ENCODE measurements at places on chromosomes 11 and 22.

GRCh38 chr11:66371627-66372415, at the start of gene SLC29A2:
Gene SLC29A2 (minus strand): TSS chr11:66371760. CDS start chr11:66371591, 169 bp downstream.
- peaks cover 12% of the 10 kb centered on the region for H3K4me1 ChIP-seq
- H3K27me3 ChIP-seq: no peaks in the 10 kb centered on the region
- no peaks in the 10 kb centered on the region for H3K36me3 ChIP-seq
- H3K27ac ChIP-seq: peak within 1 kb of the TSS; percentile 61

DNA sequence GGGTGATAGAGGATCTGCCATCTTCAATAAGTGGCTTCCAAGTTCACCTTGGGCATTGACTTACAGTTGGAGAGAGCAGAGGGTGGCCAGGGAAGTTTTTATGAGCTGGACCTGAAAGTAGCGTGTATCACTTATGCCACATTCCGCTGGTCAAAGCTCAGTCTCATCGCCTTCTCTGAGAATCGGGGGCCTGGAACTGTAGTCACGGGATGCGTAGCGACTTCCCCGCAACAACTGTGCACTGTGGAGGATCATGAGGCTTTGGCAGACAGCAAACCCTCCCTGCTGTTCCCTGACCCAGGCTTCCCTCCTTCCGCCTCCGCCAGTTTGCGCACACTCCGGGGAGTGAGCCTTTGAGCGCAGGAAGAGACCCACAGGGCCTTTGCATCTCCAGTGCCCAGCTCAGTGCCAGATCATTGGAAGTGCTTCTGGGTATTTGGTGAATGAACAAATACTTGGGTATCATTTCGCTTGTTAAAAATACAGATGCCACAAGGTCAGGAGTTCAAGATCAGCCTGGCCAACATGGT, 95.5 kb downstream of the CEP164 start:
- DNase-seq: no peak
- H3K36me3 ChIP-seq: no peaks in the 10 kb centered on the region
- H3K27ac ChIP-seq: no peak overlapping the region
- H3K4me3 ChIP-seq: no peak overlapping the region

DNA sequence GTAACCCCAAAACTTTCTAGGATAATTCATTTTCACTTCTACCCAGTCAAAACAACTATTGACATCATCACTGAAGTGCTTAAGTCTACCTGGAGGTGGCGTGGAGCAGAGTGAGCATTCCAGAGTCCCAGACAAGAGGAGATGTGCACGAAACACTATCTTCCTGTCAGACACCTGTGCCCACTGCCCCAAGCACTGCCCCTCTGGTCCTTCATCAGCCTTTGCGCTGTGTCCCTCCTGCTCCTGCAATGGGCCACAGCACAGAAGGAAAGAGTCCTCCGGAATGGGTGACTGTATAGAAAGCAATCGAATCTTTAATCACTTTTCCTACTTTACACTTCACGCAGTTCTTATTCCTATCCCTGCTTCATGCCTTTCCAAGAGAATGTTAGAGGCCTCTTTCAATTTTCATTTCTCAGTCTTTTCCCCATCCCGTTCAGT, 512 bp upstream of the GRIA4 start:
- no peak overlapping the region for H3K4me3 ChIP-seq
- H3K27me3 ChIP-seq: peaks cover 13% of the 10 kb centered on the region
- no peak for DNase-seq
- H3K4me1 ChIP-seq: peaks cover 11% of the 10 kb centered on the region
- no peak overlapping the region for H3K27ac ChIP-seq

DNA sequence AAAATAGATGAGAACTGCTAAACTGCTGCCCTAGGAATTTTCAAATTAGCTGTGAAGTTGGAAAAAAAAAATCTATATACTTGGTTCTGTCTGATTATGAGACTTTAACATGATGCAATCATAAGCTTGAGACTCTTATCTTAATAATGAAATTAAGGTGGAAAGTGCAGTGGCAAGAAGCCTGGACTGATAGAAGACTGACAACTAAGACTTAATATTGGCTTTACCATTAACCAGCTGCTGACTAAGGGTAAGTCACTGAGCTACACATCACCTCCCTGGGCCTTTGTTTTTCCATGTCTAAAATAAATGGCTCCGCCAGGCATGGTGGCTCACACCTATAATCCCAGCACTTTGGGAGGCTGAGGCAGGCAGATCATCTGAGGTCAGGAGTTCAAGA, 56.9 kb downstream of the SLC35F2 start:
- no peak overlapping the region for H3K4me3 ChIP-seq
- peaks cover 2% of the 10 kb centered on the region for H3K36me3 ChIP-seq
- DNase-seq: no peak
- H3K27me3 ChIP-seq: no peaks in the 10 kb centered on the region
- no peaks in the 10 kb centered on the region for H3K4me1 ChIP-seq
- no peak overlapping the region for H3K27ac ChIP-seq

DNA sequence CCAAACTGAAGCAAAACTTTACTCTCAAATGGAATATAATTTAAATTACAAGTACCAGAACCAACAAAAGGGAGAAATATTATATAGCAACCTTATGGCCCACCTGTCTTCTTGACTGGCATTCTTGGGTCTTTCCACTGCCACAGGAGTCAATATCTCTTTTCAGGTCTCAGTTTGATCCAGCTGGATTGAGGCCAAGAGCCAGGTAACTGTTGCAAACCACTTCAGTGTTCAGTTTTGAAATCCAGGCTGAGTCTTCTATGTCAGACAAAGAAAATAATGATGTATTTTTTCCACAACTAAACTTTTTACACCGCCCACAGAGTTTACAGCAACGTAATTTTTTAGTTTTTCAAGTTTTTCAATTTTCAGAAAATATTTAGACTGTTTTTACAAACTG, 648 bp downstream of the DLG2 start:
- no peak overlapping the region for H3K4me3 ChIP-seq
- H3K36me3 ChIP-seq: peaks cover 6% of the 10 kb centered on the region
- no peak for DNase-seq

DNA sequence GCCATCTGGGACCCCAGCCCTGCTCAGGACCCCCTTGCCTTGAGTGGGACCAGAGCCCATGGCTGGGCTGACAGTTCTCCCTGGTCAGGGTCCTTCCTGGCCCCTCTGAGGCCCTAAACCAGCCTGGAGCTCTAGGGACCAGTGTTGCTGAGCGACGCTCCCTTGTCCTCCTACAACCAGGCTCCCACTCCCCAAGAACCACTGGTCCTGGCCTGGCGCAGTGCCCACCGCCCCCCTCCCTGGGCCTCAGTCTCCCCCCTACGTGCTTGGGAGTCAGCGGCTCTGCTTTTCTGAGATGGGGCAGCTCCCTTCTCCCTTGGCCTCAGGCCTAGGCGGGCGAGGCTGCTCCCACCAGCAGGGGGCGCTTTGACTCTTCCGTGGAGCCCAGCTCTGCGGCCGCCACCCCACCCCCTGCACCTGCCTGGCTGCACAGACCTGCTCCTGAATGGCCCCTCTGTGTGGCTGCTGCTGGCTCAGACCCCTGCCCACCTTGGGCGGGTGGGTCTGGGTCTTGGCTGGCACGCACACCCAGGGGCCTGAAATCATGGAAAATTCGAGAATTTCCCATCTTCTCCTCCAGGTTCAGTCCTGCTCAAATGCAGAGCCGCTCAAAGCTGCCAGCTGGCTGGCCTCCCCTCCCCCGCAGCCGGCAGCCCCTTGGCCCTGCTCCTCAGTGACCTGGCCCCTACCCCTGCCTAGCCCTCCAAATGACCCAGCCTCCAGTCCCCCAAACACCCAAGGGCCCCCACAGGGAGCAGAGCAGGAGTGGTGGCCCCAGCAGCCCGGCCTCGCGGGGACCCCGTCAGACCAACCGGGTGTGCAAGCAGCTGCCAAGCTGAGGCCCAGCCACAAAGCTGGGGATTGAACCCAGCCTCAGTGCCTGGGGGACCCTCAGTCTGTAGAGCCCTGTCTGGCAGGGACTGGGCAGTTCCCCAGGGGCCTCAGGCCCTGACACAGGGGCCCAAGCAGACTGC, 9.1 kb downstream of the PRR33 start:
- H3K4me3 ChIP-seq: no peak overlapping the region
- no peaks in the 10 kb centered on the region for H3K27me3 ChIP-seq
- peak overlapping the region; percentile 20 for H3K27ac ChIP-seq
- peaks cover 42% of the 10 kb centered on the region for H3K36me3 ChIP-seq

DNA sequence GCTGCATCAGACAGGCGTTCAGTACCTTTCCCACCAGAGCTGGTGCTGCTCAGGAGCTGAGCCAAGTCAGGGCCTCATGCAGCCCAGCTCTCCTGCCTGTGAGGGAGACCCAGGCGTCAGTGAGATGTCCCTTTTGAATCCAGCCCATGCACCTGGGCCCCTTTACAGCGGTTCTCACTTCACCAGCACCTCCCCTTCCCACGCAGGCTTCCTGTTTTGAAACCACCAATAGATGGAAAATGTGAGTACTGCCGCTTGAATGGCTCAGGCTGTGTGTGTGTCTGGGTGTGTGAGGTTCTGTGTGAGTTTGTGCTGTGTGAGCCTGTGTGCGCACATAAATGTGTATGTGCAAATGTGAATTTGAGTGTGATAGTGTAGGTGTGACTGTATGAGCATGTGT, 88.4 kb downstream of the UBASH3B start:
- H3K4me1 ChIP-seq: peaks cover 74% of the 10 kb centered on the region
- no peaks in the 10 kb centered on the region for H3K27me3 ChIP-seq
- H3K27ac ChIP-seq: peak overlapping the region; percentile 59
- H3K4me3 ChIP-seq: peak overlapping the region; percentile 41
- peak; percentile 92 for DNase-seq
- no peaks in the 10 kb centered on the region for H3K36me3 ChIP-seq

GRCh38 chr11:44334356-44335004, 24.5 kb upstream of the ALX4 start:
- H3K27me3 ChIP-seq: peaks cover 7% of the 10 kb centered on the region
- H3K4me3 ChIP-seq: no peak overlapping the region
- DNase-seq: no peak
- no peaks in the 10 kb centered on the region for H3K4me1 ChIP-seq
